ENCODE measurements at places on chromosomes 2 and 18.

DNA sequence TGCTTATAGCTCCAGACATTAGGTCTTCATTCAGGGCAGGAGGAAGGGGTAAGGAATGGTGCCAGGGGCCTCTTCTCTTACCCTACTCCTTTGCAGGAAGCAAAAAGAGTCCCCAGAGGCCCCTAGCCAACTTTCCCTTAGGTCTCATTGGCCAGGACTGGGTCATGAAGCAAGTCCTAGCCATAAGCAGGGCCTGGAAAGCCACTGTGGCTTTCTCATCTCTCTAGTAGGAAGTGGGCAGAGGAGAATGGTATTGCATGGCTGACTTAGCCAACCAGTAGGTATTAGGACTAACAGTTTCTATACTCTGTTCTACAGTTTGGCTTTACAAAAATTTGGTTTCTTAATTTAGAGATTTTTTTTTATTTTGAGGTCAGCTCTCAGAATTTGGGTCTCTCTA is 4.8 kb downstream of the FAM228A start:
- no peak for DNase-seq

- no peak for DNase-seq
Observed at GRCh38 chr2:154589514-154589913, 109.0 kb upstream of the KCNJ3 start.

GRCh38 chr18:73888565-73888964 is 259.1 kb downstream of the FBXO15 start:
- no peak for DNase-seq

DNA sequence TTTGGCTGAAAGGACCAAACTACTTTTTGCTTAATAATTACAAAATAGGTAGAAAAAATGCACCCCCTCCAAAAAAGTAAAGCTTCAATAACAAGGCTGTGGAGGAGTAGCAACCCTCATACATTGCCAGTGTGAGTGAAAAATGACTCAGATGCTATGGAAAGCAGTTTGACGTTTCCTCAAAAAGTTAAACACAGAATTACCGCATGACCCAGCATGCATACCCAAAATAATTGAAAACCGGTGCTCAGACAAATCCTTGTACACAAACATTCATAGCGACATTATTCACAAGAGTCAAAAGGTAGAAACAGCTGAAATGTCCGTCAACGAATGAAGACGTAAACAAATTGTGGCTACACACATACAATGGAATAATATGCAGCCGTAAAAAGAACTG is 38.8 kb upstream of the DAPL1 start:
- no peak for DNase-seq
